ENCODE measurements at places on chromosomes 11 and 22.

DNA sequence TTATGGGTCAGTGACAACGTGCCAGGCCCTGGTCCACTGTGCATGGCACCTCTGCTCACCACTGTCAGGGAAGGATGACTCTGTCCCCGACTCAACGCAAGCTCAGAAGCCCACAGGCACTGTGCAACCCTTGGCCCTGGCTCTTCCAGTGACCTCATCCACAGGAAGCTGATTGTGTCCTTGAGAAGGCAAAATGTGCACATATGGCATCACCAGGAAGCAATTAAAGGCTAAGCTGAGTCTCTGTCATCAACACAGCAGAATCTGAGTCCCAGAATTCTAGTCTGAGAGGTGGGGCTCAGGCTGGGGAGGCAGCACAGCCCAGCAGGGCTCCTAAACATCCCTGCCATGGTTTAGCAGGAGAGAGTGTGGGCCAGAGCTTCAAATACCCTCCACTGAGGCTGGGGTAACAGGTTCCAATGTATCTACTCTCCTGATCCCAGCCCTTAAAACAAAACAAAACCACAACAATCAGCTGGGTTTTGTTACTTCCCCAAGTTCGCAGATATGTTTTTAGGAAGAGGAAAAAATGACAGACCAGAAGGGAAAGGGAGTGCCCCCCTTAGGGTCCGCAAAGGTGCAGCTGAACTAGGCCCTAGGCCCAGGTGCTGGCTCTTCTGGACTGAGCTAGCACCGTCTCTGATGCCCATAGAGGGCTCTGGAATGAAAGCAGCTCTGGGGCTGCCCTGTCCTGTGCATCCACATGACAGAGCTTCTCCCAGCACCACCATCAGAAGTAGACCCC is 33.5 kb upstream of the GNAZ start:
- no peak for DNase-seq

- DNase-seq: no peak
Observed at GRCh38 chr11:75154646-75155569, 4.0 kb downstream of the SLCO2B1 start.

GRCh38 chr11:17477361-17477760 is 716 bp upstream of the ABCC8 start:
- DNase-seq: no peak

GRCh38 chr11:134079317-134079716 is 10.4 kb downstream of the JAM3 start:
- DNase-seq: no peak

GRCh38 chr11:16871368-16871767 is 132.9 kb downstream of the C11orf58 start:
- no peak for DNase-seq

- peak; percentile 33 for DNase-seq
Observed at GRCh38 chr11:66880496-66881450, 23.9 kb downstream of the LRFN4 start.

GRCh38 chr22:39266398-39267030 is 21.7 kb upstream of the PDGFB start:
- DNase-seq: no peak

- no peak for DNase-seq
Observed at GRCh38 chr22:31082606-31083376, 1.7 kb downstream of the SMTN start.

DNA sequence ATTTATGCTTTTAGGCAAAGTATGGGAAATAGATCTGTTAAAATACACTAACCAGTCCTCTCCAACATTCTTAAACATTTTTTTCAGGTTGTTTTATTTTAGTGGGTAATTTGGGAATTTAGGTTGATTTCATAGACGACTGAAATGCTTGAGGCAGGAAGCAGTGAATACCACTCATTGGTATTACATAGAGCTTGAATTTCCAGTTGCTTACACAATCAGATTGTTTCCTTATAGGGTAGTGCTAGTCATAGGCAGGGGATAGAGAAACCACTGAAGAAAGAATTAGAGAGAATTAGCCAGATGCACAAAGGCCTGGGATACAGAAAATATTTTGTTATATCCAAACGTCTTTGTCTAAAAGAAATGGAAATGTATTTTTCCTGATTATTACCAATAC is 23.9 kb upstream of the LYVE1 start:
- no peak for DNase-seq

DNA sequence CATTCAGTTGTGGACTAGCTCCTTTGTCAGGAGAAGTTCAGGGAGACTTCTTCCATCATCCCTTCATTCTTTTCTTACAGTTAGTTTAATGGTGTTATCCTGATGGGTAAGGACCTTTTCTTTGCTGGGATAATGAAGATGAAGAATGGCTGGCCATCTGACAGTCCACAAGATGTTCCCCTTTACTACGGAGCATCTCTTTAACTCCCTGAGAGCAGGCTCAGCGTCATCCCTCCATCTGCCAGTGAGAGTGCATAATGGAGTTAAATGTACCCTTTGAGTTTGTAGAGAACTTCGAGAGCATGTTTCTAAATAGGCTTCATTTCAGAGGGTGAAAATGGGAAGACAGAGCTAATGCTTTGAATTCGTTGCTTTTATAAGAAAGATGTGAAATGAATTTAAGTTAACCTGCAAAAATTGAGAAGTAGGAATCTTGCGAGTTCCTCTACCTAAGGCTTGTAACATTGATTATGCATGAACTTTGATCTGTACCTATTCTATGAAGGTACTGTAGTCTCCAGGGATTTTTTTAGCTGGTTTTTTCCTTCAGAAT is 1.7 kb downstream of the EP300 start:
- DNase-seq: no peak

DNA sequence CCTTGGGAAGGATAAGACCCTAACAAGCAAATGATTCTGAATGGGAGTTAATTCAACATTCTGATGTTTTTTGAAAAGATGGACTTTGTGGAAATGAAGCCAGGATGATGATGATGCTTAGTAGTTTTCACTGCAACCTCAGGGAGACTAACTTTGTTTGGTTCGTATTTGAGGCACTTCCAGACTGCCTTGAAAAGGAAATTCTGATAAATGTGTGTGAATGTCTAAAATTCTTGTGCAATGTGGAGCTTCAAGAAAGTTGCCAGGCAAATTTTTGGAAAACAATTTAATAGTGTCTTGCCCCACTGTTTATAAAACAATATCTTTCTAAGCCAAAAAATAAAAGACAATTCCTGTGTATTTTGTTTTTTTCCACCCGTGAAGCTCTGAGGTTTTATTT is 11.2 kb upstream of the NAV2 start:
- DNase-seq: no peak

DNA sequence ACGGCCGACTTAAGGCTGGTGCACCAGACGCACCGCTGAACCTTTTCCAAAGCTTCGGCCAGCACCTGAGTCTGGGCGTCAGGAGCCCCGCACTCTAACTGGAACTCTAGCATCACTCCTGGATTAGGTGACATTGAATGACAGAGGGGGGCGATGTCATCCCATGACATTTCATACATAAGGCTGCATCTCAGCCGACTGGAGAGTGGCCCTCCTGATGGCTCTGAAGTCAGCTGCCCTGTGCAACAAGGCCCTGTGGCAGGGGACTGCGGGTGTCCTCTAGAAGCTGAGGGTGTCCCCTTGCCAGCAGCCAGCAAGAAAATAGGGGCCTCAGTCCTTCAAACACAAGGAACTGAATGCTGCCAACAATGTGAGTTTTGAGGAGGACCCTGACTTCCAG is 10.1 kb upstream of the FADS3 start:
- DNase-seq: no peak

- no peak for DNase-seq
Observed at GRCh38 chr11:122749005-122749687, 89.2 kb upstream of the CRTAM start.

DNA sequence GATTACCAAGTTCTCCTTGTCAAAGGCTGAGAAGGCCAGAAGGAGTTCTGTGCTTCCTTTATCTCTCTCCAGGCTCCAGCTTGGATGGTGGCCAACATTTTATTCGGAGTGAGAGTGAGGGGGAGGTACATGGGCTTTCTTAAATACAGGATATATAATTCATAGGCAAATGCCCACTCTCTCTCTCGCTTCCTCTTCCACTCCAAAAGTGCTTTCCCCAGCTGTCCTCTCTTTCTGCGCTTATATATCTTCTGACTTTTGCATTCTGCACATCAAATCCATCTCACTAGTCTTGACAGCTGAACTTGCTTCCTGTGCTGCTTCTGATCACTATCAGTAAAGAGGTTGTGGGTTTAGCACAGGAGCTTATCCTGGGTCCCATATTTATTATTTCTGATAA is 125.4 kb upstream of the ARHGAP20 start:
- no peak for DNase-seq

- DNase-seq: no peak
Observed at GRCh38 chr22:47036936-47037485, 274.6 kb downstream of the TBC1D22A start.

DNA sequence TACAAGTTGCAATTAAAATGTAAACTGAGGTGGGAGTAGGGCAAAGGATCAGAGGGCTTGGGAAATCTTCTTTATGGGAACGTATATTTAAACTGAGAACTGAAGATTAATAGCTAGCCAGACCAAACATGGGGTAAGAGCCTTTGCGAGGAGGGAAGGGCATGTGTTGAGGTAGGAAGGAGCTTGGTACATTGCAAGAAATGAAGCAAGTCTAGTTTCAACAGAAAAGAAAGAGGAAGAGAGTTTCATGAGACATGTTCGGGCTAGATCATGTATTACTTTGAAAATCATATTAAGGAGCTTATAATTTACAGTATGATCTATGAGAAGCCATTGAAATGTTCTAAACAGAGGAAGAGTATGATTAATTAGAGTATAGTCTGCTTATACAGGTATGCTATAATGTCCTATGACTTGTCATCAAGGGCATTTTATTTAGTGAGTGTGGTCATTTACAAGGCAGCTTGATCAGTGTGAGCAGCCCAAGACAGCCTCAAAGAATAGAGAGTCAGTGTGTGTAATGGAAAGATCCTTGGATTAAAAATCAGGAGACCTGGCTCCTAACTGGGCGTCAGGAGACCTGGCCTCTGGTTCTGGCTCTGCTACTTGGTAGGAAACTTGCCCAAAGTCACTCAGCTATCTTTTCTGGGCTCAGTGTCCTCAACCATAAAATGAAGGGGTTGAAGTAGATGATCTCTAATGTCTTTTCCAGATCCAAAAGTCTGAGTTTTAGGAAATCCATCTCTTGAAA is 10.9 kb downstream of the GAS2 start:
- DNase-seq: no peak
